LoVo (cell line): ENCODE measurements at places on chromosomes 4 and X.

DNA sequence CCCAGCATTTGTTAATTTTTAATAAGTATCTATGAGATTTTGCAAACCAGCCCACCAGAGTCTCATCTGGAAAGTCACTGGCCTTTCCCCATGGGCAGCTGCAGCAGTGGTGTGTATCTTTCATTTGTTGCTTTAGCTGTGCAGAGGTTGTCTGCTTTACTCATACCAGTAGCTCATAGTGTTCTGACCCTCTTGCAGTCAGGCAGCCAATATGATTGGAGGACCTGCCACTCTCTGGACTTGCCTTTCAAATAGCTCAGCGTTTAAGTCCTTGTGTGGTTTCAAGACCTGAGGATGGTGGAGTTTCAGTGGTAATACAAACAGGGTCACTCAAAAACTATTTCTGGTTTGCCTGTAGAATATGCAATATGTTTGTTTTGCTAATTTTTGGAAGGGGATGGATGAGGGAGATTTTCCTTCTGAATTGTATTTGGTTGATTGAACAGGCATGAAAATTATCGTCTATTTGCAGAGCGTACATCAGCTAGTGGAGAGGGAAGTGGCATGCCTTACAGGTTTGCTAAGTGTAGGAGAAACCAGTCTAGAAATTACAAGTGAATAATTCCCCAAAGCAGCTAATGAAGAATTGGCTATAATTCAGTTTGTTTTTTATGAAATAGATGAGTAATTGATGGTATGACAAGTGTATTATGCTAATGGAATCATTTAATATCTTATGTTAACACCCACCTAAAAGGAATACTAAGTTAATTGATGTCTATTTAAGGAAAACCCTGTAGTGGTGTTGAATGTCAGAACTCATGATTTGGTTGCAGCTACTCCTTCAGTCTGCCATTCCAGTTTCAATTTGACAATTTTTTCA lies 8.9 kb downstream of the POLA1 start:
- no peak for DNase-seq

GRCh38 chrX:15943391-15943790 lies 88.8 kb upstream of the AP1S2 start:
- no peak for DNase-seq

GRCh38 chr4:161121451-161121850 lies 1042.3 kb downstream of the FSTL5 start:
- DNase-seq: no peak

GRCh38 chr4:73589261-73589847 lies 30.9 kb downstream of the RASSF6 start:
- DNase-seq: no peak

DNA sequence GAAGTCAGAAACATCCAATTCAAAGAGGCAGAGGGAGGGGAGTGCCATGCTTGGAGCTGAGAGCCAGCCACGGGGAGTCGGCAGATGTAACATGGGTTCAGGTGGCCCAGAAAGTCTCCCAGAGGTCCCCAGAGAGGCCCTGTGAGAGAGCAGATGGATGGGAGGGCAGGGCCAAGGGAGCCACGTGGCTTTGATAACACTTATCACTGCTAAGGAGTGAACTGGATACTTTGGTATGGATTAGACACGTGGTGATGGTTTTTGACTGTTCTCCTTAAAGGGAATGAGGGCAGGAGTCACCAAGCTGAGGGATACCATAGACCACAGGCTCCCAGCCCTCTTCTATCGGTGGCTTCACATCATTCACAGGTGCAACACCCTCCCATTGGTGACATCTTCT lies 13.7 kb downstream of the CCKAR start:
- DNase-seq: no peak

- no peak for DNase-seq
Observed at GRCh38 chr4:100339870-100340269, 149.6 kb upstream of the DDIT4L start.

DNA sequence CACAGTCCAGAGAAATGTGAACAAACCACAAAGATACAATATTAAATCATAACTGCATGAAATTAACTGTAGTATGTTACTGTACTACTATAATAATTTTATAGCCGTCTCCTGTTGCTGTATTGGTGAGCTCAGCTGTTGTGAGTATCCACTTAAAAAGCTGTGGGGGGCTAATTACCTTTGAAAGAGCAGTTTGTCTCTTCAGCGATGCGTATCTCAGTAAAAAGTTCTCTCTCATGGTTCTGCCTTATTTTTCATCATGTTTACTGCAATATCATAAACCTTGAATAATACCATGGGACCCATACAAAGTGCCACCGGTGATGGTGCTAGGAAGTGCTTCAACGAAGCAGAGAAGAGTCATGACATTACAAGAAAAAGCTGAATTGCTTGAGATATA lies 8.4 kb upstream of the MSMO1 start:
- DNase-seq: no peak

DNA sequence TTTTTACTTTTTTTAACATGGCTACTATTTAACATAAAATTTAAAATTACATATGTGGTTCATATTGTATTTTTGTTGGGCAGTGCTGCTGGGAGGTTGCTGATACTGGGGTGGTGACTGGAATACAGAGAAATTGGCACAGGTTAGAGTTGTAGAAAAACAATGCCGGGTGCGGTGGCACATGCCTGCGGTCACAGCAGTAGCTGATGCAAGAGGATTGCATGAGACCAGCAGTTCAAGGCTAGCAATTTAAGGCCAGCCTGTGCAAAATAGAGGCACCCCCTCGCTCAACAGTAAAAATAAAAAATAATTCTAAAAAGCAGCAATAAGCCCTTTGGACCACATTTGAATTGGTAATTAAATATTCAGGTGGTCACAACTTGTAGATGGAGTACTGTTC lies 11.8 kb upstream of the CPE start:
- DNase-seq: peak; percentile 14

DNA sequence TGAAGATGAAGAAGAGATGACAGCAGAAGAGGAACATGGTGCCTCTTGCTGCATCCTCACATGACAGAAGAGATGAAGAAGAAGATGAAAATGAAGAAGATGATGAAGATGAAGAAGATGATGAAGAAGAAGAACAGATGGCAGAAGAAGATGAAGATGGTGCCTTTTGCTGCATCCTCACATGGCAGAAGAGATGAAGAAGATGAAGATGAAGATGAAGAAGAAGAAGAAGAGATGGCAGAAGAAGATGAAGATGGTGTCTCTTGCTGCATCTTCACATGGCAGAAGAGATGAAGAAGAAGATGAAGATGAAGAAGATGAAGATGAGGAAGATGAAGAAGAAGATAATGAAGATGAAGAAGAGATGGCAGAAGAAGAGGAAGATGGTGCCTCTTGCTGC lies 63.7 kb upstream of the HPF1 start:
- DNase-seq: no peak

- peak; percentile 57 for DNase-seq
Observed at GRCh38 chrX:152926279-152926678, 28.4 kb downstream of the ZNF185 start.

DNA sequence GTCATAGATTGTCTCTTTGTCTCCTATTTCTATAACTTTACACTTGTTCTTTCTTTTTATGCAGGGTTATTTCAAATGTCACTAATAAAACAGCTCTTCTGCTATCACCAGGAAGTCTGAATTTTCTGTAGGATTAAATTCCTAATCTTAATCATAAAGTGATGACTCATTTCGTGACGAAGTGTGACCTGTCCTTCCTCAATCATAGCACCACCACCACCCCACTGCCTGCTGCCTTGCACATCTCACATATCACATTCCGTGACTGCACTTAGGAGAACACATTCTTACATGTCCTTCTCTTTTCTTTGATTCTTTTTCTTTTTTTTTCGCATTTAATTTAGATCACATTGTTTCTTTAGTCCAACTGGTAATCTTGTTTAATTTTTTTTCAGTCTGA lies 57.7 kb upstream of the UGT2B7 start:
- DNase-seq: peak; percentile 61

DNA sequence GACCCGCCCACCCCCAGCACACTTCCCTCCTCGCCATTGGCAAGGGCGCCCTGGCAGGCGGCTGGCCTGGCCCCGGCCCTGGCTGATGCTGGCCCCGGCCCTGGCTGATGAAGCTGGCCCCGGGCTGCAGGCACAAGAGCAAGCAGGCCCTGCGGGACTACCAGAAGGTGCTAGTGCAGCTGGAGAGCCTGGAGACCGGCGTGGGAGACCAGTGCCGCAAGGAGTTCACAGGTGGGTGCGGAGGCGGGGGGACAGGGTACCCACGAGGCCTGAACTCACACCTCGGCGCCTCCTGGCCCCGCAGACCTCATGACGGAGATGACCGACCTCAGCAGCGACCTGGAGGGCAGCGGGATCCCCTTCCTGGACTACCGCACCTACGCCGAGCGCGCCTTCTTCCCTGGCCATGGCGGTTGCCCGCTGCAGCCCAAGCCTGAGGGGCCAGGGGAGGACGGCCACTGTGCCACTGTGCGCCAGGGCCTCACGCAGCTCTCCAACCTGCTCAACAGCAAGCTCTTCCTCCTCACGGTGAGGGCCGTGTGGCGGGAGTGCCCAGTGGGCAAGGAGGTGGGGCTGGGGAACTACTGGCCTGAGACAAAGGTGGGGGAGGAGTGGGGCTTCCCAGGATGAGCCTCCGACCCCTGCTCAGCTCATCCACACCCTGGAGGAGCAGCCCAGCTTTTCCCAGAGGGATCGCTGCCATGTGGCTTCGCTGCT lies 6.1 kb upstream of the SRPK3 start:
- no peak for DNase-seq

GRCh38 chr4:119125931-119126330 lies 9.7 kb upstream of the MYOZ2 start:
- DNase-seq: no peak

GRCh38 chr4:138967313-138967712 lies 48.3 kb upstream of the NOCT start:
- no peak for DNase-seq

GRCh38 chrX:122422547-122422946 lies 761.5 kb upstream of the GRIA3 start:
- DNase-seq: no peak

DNA sequence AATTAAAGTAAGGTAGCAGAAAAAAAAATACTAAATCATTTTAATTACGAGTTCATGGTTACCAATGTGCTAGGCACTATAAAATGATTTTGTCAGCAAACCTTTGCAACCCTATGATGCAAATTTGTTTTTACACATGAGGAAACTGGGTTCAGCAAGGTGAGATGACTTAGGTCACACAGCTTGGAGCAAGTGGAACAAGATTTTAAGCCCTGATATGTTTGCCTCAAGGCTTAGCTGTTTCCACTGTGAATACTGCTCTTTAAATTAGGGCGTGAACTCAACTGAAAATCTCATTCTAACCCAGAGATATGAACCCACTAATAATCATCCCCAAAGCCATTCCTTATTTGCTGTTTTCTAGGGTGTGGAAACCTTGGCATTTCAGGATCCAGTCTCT lies 86.3 kb downstream of the CEP44 start:
- DNase-seq: no peak

DNA sequence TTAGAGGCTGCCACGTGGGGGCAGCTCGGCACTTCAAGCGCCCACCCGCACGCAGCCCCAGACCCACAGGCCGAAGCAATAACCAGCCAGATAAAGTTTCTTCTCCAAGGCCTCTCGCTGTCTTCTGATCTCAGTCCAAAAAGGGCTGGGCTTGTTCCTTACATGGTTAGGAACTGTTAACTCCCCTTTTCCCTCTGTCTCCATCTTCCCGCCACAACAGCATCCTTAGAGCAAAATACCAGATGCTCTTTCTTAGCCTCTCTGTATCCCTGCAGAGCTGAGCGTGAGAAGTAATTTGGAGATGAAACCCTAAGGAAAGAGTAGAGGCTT lies 23.4 kb upstream of the KIAA1210 start:
- no peak for DNase-seq

DNA sequence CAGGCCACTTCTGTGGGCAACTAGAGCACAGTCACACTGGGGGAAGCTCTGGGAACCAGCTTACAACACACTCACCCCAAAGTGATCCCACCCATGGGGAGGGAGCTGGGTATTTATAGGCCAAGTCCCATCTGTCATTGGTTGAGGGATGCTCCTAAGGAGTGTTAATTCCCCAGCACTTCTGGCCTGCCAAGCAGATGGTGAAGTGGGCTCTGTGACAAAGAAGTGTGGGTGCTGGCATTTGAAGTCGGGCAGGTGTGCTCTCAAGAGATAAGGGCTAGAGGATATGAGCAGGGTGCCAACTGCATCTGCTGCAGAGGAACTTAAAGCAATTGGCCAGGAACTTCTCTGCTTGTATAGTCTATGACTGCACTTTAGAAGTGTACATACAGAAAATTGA lies 30.9 kb downstream of the PTCHD1 start:
- DNase-seq: no peak

GRCh38 chr4:10085386-10085785 lies 31.2 kb downstream of the WDR1 start:
- DNase-seq: no peak

- DNase-seq: no peak
Observed at GRCh38 chr4:177185151-177185550, 124.5 kb upstream of the NEIL3 start.

- DNase-seq: no peak
Observed at GRCh38 chr4:7892212-7893019, 47.2 kb downstream of the AFAP1 start.

GRCh38 chr4:186695392-186695791 lies 28.3 kb downstream of the FAT1 start:
- no peak for DNase-seq

DNA sequence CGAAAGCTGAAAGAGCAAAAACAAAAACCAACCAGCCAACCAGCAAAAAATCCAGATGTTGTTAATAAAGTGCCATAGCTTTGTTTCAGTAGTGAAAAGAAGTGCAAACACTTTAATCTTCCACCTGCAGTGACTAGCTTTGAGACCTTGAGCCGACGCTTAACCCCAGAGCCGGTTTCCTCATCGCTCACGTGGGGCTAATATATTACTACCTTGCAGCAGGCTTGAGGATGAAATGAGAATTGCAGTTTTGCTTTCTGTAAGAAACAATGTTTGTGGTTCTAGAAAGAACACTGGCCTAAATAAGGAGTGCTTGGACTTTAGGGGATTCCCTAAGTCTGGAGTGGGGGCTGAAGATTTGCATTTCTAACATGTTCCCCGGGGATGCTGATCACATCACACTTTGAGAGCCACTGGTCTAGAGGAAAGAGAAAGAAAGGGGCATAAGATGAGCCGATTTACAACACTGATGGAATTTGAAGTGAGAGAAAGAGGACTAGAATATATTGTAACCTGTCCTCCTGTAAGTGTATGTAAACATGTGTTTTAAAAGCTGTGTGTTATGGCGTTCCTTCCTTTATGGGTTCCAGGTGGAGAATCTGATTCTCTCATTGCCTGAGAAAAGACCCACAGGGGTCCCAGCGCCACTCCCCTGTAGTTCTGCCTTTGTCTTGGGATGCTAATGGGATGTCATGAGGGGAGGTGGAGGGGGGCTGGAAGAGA lies 1.4 kb downstream of the FGF2 start:
- peak; percentile 63 for DNase-seq

GRCh38 chrX:7170898-7171297 lies 22.9 kb upstream of the PUDP start:
- DNase-seq: no peak

DNA sequence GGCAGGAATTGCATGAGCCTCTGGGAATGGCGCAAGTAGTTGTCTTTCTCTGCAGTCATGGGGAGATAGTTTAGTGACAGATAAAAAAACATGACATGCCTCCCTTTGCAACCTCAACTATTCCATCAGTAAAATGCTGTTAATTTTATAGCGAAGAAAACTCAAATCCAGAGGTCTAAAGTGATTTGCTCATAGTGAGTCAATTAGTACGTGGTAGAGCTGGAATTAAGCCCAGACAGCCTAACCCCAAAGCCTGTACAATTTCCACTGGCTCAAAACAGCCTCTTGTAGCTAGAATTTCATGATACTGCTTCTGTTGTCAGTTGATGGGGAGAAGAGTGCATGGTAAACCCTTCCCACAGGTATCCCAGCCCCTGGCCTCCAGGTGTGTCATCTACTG lies 81.3 kb upstream of the TRPC5 start:
- DNase-seq: no peak

GRCh38 chrX:122047261-122047660 lies 999.9 kb downstream of the GLUD2 start:
- no peak for DNase-seq
